ENCODE measurements at places on chromosomes 11 and 22. TPM values are rescaled to one million over a fixed set of nuclear protein-coding genes. Genes with fewer than 3 reads are reported as not detected.

TMEM86A gene
- total RNA-seq: 4.8 TPM

LIF gene
- total RNA-seq: not detected

HEPN1 gene
- total RNA-seq: not detected

TMEM9B gene
- total RNA-seq: 42.4 TPM

CYB561A3 gene
- total RNA-seq: 215 TPM

GPHA2 gene
- not detected for total RNA-seq

DGAT2 gene
- 26.2 TPM for total RNA-seq

ACRV1 gene
- total RNA-seq: not detected

TMEM121B gene
- 0.11 TPM for total RNA-seq

SCARF2 gene
- 133 TPM for total RNA-seq

ST3GAL4 gene
- total RNA-seq: 61.4 TPM

ROBO4 gene
- total RNA-seq: 51.5 TPM

C22orf31 gene
- total RNA-seq: not detected

ALG12 gene
- total RNA-seq: 6.9 TPM

MUC6 gene
- total RNA-seq: not detected

MYEOV gene
- total RNA-seq: not detected

LRRC10B gene
- 0.85 TPM for total RNA-seq

OR8G5 gene
- total RNA-seq: not detected

ZDHHC24 gene
- 18.0 TPM for total RNA-seq

MS4A8 gene
- not detected for total RNA-seq

SMTNL1 gene
- total RNA-seq: not detected

UBQLNL gene
- total RNA-seq: not detected

OR2D2 gene
- total RNA-seq: not detected

CHEK1 gene
- 0.21 TPM for total RNA-seq

GSTT4 gene
- not detected for total RNA-seq

OR51L1 gene
- total RNA-seq: not detected

GSTT2B gene
- not detected for total RNA-seq

A4GALT gene
- total RNA-seq: 85.1 TPM

KDELR3 gene
- 11.8 TPM for total RNA-seq

MS4A7 gene
- 114 TPM for total RNA-seq

ATXN10 gene
- total RNA-seq: 82.1 TPM

CDHR5 gene
- 5.0 TPM for total RNA-seq

PAMR1 gene
- 4.6 TPM for total RNA-seq

TRIOBP gene
- total RNA-seq: 253 TPM

LYVE1 gene
- total RNA-seq: 66.3 TPM

MS4A12 gene
- not detected for total RNA-seq

BARX2 gene
- total RNA-seq: not detected

TRIM6 gene
- 0.64 TPM for total RNA-seq

GRM5 gene
- total RNA-seq: 10.2 TPM

ART1 gene
- 5.6 TPM for total RNA-seq

SAA2 gene
- 77.4 TPM for total RNA-seq

OR4D5 gene
- not detected for total RNA-seq

SAA4 gene
- not detected for total RNA-seq

ASCL2 gene
- not detected for total RNA-seq

FAM180B gene
- not detected for total RNA-seq

ELF5 gene
- total RNA-seq: not detected

OR5AL1 gene
- total RNA-seq: not detected

HSPB2 gene
- not detected for total RNA-seq

OR52A1 gene
- not detected for total RNA-seq

SCO2 gene
- not detected for total RNA-seq

MIAT gene
- 0.53 TPM for total RNA-seq

MS4A1 gene
- not detected for total RNA-seq

DKK3 gene
- 433 TPM for total RNA-seq

TIGD3 gene
- not detected for total RNA-seq
